Keratinocyte (primary cell): ENCODE measurements at places on chromosomes 2 and 18.
A peak's percentile ranks its signal among the peaks of the same experiment; 100 is the strongest.

DNA sequence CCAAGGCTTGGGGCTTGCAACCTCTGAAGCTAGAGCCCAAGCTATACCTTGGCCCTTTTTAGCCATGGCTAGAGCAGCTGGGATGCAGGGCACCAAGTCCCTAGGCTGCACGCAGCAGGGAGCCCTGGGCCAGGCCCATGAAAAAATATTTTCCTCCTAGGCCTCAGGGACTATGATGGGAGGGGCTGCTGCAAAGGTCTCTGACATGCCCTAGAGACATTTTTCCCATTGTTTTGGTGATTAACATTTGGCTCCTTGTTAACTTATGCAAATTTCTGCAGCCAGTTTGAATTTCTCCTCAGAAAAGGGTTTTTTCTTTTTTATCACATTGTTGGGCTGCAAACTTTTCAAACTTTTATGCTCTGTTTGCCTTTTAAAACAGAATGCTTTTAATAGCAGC lies 56.9 kb upstream of the LHCGR start:
- no peak for DNase-seq

- no peak for DNase-seq
Observed at GRCh38 chr2:148561389-148561788, 83.2 kb upstream of the EPC2 start.

DNA sequence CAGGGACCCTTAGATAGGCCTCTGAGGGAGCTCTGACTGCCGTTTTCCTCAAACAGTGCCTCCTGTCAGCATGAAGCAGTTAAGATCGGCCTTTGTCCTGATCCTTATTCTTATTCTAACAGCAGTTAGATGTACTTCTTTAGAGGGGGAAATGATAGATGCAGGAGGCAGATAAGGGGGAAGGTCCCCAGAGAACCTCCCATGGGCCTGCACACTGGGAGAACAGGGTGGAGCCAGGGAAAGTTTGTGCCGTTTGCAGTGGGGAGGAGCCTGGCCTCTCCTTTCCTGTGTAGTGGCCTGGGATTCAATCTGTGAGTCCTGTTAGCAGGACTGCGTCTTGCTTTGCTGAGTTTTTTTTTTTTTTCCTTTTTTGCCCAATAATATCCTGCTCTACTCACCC lies 7.9 kb upstream of the INPP4A start:
- no peak for DNase-seq

- DNase-seq: no peak
Observed at GRCh38 chr2:129658430-129658829, 321.0 kb upstream of the RAB6C start.

DNA sequence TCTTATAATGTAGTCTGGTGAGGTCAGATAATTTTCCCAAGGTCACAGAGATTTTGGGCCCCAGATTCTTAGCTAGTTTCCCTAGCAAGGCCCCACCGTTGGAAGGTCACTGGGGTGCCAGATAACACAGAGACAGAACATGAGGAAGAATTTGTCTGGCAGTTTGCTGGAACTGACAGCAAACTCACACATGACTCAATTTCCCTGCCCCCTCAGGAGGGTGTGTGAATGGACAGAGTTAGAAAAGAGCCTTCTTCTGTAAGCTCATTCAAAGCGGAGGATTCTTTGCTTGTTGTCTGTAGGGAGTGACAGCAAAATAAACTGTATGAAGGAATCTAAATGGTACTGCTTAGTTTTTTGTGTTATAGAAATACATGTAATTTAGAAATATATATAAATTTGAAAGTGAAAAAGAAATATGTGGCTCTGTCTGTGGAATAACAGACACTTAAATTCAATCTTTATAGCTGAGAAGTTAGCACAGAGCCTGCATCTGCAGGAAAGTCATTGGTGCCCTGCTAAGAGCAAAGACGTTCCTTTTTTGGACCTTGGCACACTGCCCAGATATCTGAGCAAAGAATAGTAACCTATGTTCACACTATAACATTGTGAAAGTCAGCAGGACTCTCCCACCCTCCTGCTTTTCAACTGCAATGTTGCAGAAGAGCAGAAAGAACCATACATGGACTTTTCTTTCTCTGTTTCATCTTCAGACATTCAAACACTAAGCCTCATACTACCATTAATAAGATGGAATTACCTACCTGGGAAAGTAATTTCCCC lies 2.1 kb downstream of the MDH1 start:
- no peak for DNase-seq

DNA sequence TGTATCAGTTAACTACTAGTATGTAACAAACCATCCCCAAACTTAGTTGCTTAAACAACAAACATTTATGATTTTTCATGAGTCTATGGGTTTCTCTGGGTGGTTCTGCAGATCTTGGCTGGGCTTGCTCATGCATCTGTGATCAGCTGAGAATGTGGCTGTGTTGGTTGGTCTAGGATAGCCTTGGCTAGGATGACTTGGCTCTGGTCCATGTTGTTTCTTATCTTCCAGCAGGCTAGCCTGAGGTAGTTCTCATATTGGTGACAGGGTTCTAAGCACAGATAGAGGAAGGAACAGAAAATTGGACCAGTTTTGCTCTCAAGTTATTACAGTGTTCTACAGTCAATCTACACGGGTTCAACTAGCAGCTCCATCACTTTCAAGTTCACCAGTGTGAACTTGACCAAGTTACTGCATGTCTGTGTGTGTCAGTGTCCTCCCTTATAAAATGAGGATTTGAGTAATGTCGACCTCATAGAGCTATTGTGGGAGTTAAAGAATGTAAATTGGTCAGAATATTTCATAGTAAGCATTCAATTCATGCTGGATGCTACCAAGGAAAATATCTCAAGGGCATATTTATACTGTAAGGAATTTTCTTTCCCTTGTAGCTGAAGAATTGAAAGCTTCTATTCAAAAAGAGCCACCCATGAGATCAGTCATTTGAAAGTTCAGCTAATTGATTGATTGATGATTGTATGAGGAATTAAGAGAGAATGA lies 65.3 kb downstream of the MYO3B start:
- peak; percentile 1 for DNase-seq

GRCh38 chr2:37663390-37663789 lies 8.1 kb downstream of the CDC42EP3 start:
- no peak for DNase-seq
